ENCODE measurements at places on chromosomes 6 and 20. TPM values are rescaled to one million over a fixed set of nuclear protein-coding genes. Genes with fewer than 3 reads are reported as not detected.

- no peak for DNase-seq
Observed at GRCh38 chr6:39090036-39090435, 24.9 kb downstream of the SAYSD1 start.

GRCh38 chr6:41199552-41200246 is 1.2 kb downstream of the TREML2 start:
- peak; percentile 79 for DNase-seq

DNA sequence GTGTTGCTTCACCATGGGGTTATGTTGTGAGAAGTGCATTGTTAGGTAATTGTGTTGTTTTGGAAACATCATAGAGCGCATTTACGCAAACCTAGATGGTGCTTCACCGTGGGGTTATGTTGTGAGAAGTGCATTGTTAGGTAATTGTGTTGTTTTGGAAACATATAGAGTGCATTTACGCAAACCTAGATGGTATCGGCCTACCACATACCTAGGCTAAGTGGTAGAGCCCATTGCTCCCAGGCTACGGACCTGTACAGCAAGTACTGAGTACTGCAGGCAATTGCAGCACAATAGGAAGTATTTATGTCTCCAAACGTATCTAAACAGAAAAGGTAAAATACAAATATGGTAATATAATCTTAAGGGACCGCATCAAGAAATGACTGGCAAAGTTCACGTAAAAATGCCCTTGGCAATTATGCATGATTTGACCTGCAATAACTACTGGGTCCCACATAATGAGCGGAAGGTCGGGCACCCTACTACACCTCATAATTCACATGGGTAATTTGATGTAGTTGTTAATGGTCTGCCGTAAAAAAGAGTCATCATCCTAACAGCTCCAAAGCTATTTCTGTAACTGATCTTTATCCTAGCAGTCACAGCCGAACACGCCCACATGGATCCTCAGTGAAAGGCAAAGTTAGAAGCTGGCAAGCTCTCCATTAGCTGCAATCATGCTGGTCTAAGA is 76.0 kb downstream of the RSPH3 start:
- no peak for DNase-seq

DNA sequence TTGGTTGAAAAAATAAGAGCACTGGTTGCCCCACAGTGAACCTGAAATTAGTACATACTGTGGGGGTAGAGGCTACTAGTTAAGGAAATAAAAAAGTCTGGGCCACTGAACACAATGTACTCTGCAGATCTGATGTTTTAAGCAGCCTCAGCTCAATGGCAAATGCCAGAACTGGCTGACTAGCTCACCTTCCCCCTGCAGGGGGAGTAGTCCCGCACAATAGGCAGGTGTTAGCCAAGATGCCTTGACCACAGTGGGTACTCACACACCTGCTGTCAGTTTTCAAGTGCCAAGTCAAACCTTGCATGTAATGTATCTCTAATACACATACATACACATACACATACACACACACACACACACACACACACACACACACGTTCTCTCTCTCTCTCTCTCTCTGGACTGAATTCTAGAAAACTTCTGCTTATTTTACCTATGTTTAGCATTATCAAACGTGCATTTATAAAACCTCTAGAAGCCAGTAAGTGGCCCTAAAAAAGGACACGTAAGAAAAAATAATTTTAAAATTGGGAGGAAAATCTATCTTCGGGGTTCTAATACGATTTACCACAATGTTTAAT is 36.1 kb downstream of the GMDS start:
- DNase-seq: peak; percentile 57

TAAR1 gene
- not detected for total RNA-seq

- DNase-seq: no peak
Observed at GRCh38 chr20:4256874-4257273, 241.5 kb upstream of the RNF24 start.

GPR63 gene
- total RNA-seq: 0.72 TPM

RAET1L gene
- total RNA-seq: not detected

Measured in activated naive CD4-positive, alpha-beta T cell treated with anti-CD3 and anti-CD28 coated beads for 36 hours (primary cell).